Suprapubic skin (tissue), 4 donors: ENCODE measurements at places on chromosomes 1 and 21.

GRCh38 chr1:94925004-94925403 is 1.9 kb downstream of the CNN3 start:
- no peak for DNase-seq

- DNase-seq: no peak
These were observed 50.7 kb downstream of the MACF1 start for GRCh38 chr1:39255222-39255621.

- no peak for DNase-seq
These were observed 792 bp downstream of the SNX7 start for GRCh38 chr1:98662356-98662670.

GRCh38 chr1:158527190-158527815 is 26.9 kb downstream of the OR6Y1 start:
- DNase-seq: no peak

DNA sequence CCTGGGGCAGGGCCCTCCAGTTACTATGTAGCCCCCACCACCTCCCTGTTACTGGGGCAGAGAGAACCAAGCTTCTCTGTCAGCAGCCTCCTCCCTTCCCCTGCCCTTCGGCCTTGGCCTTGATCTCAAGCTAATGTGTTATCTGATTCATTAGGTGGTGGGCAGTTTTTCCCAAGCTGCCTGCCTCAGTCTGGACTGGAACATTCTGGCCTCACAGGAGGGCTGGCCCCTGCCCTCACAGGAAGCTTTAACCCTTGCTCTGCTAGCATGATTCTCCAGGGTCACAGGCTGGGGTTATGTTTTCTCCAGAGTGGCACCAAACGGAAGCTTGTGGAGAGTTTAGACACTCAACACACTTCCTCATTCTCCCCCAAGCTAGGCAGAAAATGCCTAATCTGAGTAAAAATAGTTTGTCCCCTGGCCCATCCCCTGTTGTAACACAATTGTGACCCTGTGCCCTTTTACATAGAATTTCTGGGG is 37.2 kb upstream of the SLC6A9 start:
- no peak for DNase-seq

DNA sequence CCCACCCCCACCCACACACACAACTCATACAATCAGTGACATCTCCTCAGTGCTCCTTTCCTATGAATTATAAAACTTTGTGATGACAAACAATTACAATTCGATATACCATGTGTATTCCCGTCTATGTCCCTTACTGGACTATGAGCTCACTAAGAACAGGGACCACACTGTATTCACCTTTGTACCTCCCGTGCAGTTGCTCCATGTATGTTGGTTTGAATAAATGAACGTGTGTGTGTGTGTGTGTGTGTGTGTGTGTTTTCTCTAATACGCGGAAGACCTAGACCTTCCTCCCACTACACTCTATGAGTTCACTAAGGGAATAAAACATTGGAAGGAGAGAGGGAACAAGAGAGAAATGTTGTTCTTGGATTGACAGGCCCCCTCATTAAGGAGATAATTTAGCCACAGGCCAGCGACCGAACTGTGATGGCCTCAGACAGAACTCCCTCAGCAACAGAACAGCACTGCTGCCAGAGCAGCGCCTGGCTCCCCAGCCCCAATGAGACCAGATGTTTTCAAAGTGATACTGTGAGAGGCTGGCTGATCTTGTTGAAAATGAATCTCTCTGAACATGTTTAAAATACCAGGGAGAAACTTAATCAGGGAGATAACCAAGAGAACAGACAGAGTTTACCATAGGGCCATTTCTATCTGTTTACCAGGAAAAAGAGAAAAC is 21.7 kb downstream of the BCAR3 start:
- DNase-seq: peak; percentile 45

DNA sequence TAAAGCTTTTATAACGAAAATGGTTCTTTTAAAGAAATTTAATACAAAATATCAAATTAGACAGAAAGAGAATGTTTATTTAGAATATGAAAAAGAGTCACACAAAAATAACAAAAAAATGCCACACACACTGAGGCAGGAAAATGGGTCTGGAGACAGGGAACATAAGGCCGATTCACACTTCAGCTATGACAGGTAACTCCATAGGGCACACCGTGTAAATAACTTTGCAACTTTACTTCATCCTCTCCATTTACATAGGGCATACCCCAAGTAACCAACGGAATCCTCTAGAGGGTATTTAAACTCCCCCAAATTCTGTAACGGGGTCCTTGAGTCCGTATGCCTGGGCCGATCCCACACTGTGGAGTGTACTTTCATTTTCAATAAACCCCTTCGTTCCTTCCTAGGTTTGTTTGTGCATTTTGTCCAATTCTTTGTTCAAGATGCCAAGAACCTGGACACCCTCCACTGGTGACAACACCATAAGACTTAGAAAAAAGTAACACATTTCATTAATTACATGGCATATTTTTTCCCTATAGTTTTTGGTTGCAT is 23.1 kb upstream of the PTGS2 start:
- DNase-seq: no peak

GRCh38 chr21:46122237-46122671 is 24.3 kb downstream of the COL6A2 start:
- no peak for DNase-seq

DNA sequence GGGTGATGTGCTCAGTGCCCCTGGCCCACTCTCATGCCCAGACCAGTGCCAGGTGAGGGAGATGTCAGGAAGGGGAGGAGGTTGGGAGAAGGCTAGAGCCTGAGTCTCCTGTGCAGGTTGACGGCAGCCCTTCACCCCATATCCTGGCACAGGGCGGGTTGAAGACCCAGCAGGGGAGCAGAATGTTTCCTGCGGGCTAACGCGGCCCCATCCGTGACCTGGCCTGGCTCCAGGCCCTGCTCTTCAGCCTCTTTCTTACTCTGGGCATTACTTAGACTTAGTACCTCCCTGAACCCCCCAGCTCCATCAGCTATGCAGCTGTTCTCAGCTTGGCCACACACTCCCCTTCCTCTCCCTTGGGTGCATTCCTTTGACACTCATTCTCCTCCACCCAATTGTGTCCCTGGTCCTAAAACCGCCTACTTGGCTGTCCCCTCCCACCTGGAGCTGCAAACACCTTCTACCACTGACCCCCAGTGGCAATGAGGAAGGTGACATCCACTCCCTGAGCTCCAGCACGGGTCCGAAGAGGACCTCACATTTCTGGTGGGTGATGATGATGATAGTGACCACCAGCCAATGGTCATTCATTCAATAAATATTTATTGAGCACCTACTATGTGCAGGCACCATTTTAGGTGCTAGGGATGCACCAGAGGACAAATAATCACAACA is 179.0 kb downstream of the PTPRU start:
- no peak for DNase-seq

GRCh38 chr1:167542109-167543032 is 11.2 kb downstream of the CREG1 start:
- no peak for DNase-seq
